ENCODE measurements at places on chromosomes 13 and 19. TPM values are rescaled to one million over a fixed set of nuclear protein-coding genes. Genes with fewer than 3 reads are reported as not detected.

DNA sequence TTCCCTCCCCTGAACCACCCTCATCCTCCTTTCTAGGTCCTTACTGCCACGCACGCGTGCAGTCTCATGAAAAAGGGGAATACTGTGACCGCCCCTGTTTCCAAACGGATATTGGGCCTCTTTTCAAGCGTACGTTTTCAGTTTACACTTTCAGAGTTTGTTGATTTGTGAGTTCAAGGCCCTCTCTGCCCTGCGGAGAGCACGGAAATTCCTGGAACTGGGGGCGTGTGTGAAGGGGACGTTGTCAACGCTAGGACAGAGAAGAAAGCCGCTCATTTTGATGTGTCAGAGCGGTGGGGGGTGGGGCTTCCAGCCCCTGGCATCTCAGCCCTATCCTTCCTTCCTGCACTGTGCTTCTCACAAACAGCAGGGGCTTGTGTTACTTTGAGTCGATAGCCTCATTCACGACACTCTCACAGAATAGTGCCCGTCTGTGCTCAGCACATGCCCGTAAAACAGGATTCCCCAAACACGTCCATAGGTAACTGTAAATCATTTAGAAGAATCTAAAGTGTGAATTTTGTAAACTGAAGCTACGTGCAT is 137.6 kb upstream of the PEG3 start:
- DNase-seq = no peak

- DNase-seq = no peak
These were observed 165.9 kb downstream of the TEX29 start for GRCh38 chr13:111486331-111486730.

GRCh38 chr13:23956106-23956505 is 58.8 kb upstream of the C1QTNF9B start:
- DNase-seq = no peak

POU2F2 gene
- 7.6 TPM for total RNA-seq

OR7C1 gene
- 0.24 TPM for total RNA-seq

Data from dorsolateral prefrontal cortex (tissue), 122 donors.